ENCODE measurements at places on chromosomes 1 and 21.
A peak's percentile ranks its signal among the peaks of the same experiment; 100 is the strongest.

GRCh38 chr1:185559684-185560331 lies 174.4 kb upstream of the HMCN1 start:
- peak; percentile 51 for DNase-seq

- no peak for DNase-seq
These were observed 176.7 kb downstream of the OLFM3 start for GRCh38 chr1:101820071-101820470.

DNA sequence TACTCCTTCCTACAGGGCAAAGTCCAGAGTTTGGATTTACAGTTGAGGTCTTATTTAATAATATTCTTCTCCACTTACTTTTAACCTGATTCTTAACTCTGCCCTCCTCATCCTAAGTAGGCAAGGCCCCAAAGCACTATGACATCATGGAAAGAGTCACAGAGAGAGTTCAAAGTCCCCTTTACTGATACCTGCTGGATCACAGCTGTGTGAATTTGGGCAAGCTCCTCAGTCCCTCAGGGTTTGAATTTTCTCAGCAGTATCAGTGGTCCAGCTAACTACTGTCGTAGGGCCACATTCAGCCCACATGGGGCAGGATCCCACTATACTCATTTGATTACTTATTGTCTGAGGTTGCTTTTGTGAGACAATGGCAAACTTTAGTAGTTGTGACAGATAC lies 16.0 kb downstream of the TYW3 start:
- DNase-seq = no peak

DNA sequence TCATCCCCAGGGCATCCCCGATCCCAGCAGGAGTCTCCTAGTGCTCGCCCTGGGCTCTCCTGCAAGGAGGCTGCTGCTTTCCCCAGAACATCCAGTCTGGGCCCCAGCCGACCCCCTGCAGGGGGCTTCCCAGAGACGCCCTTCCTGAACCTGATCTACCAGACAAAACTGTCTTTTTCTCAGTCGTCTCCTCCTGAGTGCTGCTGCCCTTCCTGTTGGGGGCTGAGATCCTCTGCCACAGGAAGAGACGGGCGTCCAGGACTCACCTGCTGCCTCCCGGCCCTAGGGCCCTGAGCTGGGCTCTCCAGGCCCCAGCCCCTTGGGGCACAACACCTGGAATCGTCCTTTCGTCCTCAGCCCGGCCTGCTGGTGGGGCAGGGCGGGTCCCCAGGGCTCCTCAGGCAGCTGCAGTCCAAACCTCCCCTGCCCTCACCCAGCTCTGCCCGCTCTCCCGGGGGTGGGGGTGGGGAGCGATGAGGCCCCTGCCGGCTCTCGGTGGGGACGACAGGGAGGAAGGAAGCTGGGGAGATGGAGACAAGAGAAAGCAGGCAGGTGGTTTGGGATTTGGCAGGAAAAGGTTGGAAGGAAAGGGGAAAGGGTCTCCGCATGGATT lies 36.9 kb downstream of the TP73 start:
- DNase-seq = no peak

DNA sequence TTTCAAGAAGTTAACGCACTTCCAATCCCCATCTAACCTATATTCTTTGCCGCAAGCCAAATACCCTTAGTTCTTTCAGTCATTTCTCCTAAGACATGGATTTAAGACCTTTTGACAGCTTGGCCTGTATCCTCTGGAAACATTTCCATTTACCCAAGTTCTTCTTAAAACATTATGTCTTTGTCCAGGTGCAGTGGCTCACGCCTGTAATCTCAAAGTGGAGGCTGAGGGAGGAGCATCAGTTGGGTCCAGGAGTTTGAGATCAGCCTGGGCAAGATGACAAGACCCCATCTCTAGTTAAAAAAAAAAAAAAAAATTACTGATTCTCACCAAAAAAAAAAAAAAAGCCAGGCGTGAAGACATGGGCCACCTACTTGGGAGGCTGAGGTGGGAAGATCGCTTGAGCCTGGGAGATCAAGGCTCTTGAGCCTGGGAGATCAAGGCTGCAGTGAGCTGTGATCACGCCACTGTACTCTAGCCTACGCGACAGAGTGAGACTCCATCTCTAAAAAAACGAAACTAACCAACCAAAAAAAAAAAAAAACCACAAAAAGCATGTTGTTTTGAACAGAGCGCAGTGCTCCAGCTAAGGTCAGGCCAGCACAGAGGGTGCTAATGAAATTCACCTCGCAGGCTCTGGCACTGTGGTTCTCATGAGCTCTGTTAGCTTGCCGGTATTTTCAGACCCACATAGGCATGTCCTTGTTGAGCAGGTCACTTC lies 36.0 kb downstream of the NUAK2 start:
- DNase-seq = peak; percentile 57

GRCh38 chr1:236837115-236837514 lies 42.0 kb downstream of the MTR start:
- DNase-seq = no peak

GRCh38 chr21:29787361-29787909 lies 152.4 kb downstream of the GRIK1 start:
- DNase-seq = no peak

DNA sequence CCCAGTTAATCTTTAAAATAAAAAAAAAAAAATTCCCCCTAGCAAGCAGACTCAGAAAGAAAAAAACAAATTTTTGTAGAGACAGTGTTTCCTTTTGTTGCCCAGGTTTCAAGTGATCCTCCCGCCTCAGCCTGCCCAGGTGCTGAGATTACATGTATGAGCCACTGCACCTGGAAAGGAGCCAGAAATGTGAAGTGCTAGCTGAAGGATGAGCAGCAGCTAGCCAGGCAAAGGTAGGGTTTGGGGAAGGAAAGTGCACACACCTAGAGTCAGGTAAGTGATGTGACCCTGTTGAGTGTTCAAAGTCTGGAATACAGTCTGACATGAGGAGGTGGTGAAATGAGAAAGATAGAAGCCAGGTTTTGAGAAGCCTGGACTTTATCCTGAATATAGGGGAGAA lies 1.7 kb downstream of the AKR1A1 start:
- DNase-seq = no peak

DNA sequence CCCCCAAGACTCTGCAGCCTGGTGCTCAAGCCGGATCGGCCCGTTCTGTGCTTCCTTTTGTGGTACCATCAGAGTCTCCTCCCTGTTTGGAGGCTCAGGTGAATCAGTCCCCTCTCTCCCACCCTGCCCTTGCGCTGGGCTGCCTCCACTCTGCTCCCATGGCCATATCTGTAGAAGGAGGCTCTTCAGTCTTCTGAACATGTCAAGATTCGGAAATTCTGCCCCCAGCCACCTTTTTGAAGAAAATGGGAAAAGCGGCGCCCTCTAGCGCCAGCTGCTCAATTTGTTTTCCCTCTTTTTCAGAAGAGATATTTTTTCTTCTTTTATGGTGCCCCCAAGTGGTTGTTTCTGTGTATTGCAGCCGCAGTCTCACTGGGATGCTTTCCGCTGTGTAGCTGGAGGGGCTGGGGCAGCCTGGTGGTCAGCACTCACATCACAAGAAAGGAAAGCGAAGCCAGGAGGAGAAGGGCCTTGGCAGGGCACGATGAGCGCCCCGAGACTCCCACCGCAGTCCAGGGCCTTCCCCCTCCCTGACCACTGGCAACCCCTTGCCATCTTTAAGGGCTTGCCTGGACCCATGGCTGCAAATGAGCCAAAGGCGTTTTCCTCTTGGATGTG lies 58.4 kb upstream of the CACNA1E start:
- peak; percentile 89 for DNase-seq

DNA sequence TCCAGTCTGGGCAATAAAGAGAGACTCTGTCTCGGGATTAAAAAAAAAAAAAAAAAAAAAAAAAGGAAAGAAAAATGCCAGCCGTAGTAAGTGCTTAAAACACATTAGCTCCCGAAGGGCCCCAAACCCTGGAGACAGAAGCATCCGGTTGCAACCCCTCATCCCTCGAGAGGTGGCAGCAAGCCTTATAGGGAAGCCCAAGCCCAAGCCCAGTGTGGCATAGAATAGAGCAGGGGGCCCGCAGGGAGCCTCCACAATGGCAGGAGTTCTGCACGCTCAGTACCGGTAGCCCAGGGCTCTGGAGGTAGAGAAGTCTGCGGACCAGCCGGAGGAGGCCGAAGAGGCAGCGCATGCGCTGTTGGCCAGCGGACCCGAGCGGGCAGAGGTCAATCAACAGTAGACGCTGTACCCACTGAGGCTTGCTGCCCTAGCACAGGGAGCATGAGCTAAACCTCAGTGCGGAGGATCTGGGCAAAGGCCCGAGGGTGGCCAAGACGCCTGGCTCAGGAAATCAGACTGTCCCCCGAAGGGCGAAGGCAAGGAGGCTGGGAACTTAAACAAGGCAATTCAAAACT lies 34.1 kb upstream of the C1orf198 start:
- DNase-seq = no peak

- peak; percentile 75 for DNase-seq
These were observed 18.8 kb downstream of the KNCN start for GRCh38 chr1:46532498-46533178.

DNA sequence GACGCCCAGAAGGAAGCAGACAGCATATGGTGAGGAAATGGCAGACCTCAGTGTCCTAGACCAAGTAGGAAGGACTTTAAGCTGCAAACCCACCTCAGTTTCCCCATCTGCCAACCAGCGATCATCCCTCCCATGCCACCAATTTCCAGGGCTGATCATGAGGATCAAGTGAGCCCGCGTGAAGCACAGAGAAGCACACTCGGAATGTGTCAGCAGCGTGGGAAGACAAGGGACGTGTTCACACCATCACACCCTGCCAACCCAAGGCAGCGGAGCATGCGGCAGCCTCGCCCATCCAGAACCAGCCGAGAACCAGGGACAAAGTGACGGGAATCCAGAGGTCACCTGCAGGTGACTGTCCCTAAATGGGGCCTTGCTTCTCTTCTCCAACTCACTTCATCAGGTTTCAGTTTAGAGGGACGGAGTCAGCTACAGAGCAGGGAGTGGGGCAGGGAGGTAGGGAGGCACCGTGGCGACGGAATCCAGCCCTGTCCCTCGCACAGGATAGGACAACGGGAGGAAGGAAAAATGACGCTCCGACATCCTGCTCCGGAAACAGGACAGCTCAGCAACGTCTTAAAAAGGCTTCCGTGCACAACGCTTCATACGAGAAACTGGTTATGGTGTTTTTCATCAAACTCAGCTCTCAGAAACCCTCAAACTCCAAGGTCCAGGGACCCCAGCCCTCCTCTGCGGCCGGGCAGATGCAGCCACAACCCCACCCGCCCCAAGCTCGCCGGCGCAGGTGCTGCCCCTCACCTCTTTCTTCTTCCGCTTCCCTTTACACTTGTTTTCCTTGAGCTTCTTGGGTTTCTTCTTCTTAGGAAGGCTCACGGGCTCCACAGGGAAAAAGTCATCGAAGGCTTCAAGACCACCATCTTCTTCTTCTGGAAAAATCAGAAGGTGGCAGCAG lies 12.5 kb downstream of the CHD5 start:
- DNase-seq = no peak

GRCh38 chr1:57957576-57957975 lies 533.7 kb upstream of the DAB1 start:
- no peak for DNase-seq

- peak; percentile 89 for DNase-seq
These were observed at the start of gene EPHX1 for GRCh38 chr1:225809842-225810578. Gene EPHX1, plus strand, starts transcription at chr1:225810124. Its CDS starts 18,606 bp downstream, at chr1:225828730.

- DNase-seq = no peak
These were observed 16.2 kb downstream of the LRRC8D start for GRCh38 chr1:89837036-89837481.

GRCh38 chr1:4585705-4586104 lies 68.7 kb upstream of the AJAP1 start:
- no peak for DNase-seq

- peak; percentile 52 for DNase-seq
These were observed 920 bp downstream of the MTHFR start for GRCh38 chr1:11804666-11805421.

DNA sequence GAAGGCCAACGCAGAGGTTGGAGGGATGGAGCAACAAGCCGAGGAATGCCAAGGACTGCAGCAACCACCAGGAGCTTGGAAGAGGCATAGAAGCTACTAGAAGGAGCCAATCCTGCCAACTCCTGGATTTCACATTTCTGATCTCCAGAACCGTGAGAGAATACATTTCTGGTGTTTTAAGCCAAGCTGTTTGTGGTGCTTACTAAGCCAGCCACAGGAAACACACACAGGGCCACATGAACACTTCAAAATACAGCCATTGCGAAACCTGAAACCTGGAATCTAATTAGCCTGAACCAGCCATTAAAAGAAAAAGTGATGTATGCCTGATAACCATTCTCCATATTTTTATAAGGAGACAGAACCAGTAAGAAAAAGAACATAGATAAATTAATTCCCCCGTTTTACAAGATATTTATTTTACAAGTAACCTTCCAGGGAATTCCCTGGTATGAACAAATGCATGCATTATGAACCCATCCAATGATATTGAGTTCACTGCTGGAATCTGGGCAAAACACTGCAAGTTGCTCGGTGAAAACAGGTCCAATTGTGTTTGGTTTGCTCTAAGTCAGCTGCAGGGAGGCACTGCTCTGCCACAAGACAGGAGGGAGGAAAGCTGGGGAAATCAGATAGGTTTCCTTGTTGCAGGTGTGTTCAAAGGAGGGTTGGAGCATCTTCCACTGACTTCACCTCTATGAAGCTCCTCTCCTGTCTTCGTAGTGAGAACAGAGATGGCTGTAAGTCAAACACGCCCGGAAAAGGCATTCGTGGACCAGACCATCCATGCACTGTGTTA lies 70.2 kb downstream of the ETS2 start:
- DNase-seq = no peak

- DNase-seq = no peak
These were observed 38.2 kb downstream of the BCL9 start for GRCh38 chr1:147579532-147579931.

DNA sequence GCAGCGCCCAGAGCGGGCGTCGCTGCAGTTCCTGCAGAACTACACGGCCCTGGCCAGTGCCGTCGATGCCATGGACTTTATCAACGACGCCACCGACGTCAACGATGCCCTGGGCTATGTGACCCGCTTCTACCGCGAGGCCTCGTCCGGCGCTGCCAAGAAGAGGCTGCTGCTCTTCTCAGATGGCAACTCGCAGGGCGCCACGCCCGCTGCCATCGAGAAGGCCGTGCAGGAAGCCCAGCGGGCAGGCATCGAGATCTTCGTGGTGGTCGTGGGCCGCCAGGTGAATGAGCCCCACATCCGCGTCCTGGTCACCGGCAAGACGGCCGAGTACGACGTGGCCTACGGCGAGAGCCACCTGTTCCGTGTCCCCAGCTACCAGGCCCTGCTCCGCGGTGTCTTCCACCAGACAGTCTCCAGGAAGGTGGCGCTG lies 22.0 kb downstream of the COL6A1 start:
- DNase-seq = no peak

GRCh38 chr1:171180670-171181069 lies 4.4 kb upstream of the FMO2 start:
- DNase-seq = no peak

- DNase-seq = no peak
These were observed 50.4 kb downstream of the GLIS1 start for GRCh38 chr1:53688381-53689102.

Measured in activated CD4-positive, alpha-beta T cell treated with anti-CD3 and anti-CD28 coated beads, Interleukin-2, amount 50 U/mL, for 48 hours (primary cell).